Left renal pelvis (tissue), 4 donors: ENCODE measurements at places on chromosomes 3 and 15.

GRCh38 chr3:189325454-189325853, 153.7 kb downstream of the TPRG1 start:
- DNase-seq = no peak

- no peak for DNase-seq
Measured at GRCh38 chr3:22216601-22217000, 465.6 kb upstream of the ZNF385D start.

DNA sequence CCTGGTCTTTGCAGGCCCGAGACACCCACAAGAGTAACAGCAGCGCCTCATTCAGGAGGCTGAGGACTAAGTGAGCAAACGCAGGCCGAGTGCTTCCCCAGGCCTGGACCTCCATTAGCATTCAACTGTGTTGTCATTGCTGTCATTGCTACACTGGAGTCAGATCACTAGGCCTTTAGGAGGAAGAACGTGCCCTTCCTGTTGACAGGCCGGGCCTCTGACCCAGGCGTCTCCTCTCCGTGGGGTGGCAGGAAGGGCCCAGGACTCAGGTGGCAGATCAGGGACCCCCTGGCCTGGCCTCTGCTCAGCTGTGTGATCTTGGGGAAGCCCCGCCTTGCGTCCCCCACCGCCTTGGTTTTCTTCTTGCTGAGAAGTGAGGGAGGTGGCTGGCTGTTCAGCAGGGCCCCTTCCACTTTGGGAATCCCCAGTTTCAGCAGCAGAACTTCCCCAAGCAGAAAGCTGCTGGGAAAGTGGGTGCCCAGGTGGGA, 19.1 kb downstream of the ZDHHC19 start:
- DNase-seq = no peak

DNA sequence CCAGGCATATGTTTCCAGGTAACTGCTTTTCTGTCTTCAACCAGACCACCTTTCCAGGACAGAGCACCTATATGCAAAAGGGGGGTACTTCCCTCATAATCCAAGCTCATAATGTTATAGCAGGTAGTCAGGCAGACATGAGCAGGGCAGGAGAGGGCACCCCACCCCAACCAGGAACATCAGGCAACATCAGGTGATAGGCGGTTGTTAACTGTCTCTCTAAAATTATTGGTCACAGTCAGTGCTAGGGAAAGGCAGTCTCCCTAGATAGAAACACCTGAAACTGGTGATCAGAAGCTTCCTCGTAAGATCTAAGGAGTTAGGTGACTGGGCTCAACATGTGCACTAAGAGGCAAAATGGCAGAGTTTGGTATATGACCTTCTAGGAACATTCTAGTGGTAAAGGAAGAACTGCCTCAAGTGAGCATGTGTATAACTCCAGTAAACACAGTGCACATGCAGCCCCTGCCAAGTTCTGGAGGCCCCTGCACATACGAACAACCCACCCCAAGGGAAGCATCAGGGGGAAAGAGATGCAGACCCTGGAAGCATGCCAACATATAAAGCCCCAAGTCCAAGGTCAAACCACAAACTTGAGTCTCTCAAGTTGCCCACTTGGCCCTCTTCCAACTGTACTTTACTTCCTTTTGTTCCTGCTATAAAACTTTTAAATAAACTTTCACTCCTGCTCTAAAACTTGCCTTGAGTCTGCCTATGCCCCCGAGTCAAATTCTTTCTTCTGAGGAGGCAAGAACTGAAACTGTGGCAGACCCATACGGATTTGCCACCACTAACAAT, 270.9 kb downstream of the ULK4 start:
- DNase-seq = no peak

- DNase-seq = no peak
Measured at GRCh38 chr3:189684317-189684716, 53.1 kb downstream of the TP63 start.

GRCh38 chr3:27559835-27560234, 75.7 kb upstream of the SLC4A7 start:
- peak; percentile 12 for DNase-seq

DNA sequence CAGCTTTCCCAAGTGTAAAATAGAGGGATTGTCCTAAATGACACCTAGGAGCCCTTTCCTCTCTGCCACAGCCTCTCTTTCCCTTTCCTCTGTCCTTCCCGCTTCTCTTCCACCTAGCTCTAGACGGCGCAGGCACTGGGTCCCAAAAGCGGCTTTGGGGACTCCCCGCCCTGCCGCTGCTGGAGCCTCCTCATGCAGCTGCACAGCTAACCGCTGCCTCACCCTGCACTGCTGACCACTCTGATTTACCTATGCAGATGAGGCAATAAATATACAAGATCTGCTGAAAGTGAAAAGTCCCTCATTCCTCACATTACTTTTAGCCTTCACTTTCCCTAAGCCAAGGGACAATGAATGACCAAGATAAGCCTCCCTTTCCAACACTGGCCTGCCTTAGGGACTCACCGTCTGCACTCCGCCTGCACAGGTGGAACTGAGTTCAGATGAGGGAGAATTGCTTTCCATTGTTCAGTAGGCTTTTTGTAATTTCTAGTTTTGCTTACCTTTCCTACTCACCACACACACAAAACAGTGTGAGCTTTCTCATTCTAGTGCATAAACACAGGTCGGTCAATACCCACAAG, 197.5 kb upstream of the BCL6 start:
- no peak for DNase-seq

DNA sequence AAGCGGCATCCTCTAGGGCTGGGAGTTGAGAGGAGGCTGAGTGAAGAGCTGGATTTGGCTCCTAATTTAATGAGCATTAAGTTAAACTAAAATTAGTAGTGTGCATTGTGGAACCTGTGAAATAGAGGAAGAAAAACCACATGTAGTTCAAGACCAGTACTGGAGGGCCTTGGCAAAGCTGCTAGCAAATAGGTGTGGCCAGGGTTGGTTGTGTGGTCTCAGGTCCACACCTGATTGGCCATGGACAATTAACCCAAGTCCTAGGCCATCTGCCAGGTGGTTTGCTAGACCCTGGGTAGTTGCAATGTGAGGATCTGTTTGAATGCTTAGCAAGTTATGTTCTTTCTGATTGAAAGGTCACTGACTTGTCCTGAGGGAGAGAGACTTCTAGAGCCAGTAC, 275.5 kb downstream of the PDCD6IP start:
- DNase-seq = no peak

DNA sequence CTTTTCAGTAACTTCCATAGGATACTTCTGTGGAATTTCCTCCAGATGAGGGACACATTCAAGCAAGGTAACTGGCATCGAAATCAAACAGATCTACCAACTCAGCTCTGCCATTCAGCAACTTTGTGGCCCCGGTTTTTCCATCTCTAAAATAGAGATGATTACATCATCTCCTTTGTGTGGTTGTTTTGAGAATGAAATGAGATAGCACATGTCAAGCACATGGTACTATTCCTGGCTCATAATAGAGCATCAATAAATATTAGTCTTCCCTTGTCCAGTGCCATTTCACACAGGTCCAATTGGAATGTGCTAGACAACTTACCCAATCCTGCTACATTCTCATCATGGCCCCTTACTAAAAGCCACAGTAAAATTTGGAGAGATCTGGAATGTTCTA, 24.2 kb upstream of the TM4SF4 start:
- DNase-seq = no peak

DNA sequence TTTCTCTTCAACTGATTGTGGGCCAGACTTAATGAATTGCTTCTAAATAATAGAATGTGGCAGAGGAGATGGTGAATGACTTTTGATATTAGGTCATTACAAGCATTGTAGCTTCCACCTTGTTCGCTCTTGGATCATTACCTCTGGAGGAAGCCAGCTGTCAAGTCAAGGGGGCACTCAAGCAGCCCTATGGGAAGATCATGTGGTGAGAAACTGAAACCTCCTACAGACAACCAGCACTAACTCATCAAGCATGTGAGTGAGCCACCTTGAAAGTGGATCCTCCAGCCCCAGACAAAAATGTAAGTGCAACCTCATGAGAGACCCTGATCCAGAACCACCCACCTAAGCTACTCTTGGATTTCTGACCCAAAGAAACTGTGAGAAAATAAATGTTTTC, 109.8 kb upstream of the TBC1D5 start:
- DNase-seq = no peak

DNA sequence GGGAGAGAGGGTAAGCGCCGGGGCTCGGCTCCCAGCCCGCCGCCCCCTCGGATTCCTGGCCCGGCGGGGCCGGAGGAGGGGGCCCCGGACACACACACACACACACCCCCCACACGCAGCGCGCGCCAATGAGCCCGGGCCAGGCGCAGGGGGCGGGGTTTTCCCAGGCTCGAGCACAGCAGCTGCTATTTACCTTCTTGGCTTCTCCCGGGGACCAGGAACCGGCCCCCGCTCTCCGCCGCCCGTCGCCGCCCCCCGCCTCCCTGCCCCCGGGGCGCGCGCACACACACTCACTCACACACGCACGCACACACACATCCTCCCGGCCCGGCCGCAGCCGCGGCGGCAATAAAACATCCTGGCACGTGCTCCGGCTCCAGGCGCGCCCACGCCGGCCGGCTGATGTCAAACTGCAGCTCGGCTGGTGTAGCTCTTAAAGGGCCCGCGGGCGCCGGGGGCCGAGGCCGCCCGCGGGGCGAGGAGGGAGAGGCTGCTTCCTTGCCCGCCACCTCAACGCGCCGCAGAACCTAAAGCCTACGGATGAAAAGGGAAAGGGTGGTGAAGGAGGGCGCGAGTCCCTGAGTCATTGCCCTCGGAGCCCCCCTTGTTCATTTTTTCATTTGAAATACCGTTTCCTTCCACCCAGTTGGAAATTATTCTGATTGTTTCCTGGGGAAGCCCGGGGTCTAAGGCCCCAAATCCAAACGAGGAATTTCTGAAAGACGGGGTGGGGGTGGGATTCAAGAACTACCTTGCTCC, 1.0 kb upstream of the HES1 start:
- DNase-seq = peak; percentile 94

DNA sequence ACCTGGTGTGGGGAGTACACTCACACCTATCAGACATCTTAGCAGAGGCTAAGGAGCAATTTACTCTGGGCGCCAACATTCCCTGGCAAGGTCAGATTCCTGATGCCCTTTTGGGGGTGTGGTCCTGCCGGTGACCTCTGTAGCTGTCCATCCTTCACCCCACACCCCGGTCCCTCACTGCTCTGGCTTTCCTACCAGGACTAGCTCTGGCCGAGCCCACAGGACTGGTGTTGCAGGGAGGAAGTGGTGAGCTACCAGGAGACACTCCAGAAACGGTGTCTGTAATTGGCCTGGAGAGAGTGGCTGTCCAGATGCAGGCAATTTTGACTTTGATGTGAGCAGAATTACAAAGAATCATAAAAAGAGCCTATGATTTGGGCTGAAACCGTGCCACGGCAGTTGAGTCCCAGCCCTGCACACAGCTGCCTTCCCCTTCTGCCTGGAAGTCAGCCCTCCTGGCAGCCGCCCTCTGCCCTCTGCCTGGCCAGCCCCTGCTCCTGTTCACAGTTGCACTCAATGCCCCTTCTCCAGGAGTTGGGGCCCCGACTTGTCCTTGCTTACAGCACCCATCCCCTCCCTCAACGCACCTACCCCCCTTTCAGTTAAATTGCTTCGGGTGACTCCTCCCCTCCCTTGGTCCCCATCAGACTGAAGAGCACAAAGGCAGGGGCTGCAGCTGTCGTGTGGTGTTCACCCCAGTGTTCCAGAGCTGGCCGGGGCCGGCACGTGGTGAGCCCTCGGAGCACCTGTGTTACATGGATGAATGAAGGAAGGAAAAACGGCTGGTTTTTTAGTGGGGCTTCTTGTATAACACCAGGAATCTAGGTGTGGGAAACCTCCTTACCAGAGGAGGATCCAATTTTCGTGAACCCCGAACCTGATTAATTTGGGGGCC, 80.2 kb upstream of the TPM1 start:
- DNase-seq = no peak

DNA sequence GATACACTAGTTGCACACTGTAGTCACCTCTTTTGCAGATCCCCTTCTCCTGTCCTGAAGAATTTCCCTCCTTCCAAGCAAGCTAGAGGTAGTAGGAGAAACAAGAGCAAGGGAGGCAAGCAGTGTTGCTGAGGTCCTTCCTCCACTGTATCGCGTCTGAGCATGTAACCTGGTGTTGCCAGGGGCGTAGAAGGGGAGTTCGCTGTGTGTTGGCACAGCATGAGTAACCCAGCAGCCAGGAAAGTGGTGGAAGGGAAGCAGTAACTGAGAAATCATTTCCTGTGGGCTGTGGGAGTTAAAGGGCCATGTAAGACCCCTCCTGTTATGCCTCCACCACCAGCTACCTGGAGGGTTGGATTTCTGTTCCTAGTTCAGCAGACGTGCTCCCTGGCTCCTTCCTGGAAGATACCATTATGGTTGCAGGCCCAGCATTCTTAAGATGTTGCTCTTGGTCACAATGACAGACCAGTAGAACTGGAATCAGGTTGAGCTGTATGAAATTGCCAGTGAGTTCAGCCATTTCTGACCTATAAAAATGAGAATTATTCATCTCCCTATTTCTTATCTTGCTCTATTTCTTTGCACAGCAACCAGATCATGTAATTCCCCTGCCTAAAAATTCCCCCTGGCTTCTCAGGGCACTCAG, 215.3 kb upstream of the TOPAZ1 start:
- no peak for DNase-seq

GRCh38 chr3:40997711-40998519, 201.4 kb upstream of the CTNNB1 start:
- no peak for DNase-seq

GRCh38 chr3:138241061-138241460, 54.0 kb downstream of the ARMC8 start:
- no peak for DNase-seq

DNA sequence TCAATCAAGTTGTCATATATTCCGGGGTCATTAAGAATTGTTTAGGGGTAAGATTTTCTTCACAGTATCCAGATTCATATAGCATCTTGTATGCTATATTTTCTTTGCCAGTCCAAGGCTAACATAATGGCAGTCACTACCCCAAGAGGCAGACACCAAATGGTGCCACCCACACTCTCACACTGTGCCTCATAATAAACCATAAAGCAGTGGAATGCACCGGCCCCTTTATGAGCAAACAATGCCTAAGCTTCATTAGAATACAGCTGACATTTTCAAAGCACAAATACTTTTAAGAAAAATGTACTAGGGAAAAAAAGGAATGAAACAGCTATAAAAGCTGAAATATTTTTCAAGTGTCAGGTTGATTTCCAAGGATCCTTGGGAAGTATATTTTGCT, 121.6 kb downstream of the TFDP2 start:
- DNase-seq = no peak

DNA sequence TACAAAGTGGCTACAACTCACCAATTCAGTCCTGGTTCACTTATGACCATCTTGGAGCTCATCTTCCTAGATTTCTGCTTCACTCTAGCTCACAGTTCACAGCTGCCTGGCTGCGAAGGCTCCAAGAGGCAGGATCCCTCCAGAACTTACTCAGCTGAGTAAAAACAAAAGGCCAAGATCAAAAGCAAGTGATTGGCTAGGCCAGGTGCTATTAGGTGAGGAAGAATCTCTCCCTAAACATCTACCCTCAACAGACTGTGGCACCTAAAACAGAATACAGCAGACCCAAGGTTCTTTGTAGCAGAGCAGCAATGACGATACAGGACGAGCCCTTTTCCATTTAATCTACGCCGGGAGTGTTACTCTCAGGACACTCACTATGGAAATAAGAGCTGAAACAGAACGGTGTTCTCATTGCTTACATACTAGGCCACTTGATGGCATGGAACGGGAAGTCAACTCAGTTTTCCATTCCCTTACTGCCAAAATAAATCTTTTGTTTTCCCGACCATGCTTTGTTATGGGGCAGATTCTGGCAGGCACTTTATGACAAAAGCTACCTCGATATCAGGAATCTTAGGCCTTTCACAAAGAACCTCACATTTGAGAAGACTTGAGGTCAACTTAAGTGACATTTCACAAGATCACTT, 901 bp downstream of the ICE2 start:
- no peak for DNase-seq
